Stimulated activated CD4-positive, alpha-beta T cell treated with anti-CD3 and anti-CD28 coated beads, Interleukin-1b, Interleukin-23, amount 100 ng/mL, for 48 hours (primary cell): ENCODE measurements at places on chromosomes 7 and 10.

DNA sequence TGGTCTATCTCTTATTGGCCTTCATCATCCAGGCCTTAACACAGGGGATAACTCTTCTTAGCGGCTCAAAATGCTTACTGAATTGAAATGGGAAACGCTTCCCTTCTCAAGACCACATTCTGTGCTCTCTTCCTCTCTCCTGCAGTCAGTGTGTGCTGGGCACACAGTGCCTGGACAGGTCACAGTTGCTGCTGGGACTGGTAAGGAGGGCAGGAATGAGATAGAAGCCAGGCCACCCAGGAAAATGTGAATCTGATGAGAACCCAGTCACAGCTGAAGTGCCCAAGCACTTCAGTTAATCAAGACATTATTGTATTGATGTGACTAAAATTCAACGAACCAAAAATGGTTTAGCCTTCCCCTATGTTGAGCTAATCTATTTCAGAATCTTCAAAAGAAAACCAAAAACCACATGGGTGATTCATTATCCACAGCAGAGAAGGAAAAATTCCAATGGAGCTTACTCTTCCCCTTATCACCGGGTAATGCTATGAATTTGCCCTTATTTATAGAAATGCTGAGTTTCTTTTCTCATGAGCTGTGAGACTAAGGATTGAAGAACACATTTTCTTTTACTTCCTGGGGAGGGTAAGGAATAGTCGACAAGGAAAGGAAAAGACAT, 41.2 kb upstream of the PLPP4 start:
- DNase-seq, result no peak

DNA sequence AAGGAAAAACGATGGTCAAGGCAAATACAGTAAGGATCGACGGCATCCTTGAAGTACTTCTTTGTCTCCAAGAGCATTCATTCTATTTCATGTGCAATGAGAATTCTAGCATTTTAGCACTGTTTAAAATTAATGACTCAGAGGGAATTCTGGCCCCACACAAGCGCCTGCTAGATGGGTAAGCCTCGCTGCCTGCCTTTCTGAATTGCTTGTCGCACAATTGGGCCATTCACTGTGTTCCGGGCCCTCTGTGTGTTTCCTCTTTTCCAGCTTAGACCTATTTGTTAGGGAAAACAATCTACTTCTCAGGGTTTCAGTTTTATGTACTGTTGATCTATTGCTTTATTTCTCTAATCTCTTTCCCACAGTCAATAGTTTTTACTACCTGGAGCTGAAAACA, 204.7 kb upstream of the ZNF32 start:
- no peak for DNase-seq

- DNase-seq, result no peak
These were observed 26.2 kb downstream of the PPP3CB start for GRCh38 chr10:73469579-73469978.

- no peak for DNase-seq
These were observed 38.2 kb upstream of the ANK3 start for GRCh38 chr10:60427709-60428386.

GRCh38 chr7:3218411-3219225, 82.4 kb upstream of the SDK1 start:
- DNase-seq, result no peak

GRCh38 chr10:114071178-114071577, 27.5 kb downstream of the ADRB1 start:
- DNase-seq, result no peak

DNA sequence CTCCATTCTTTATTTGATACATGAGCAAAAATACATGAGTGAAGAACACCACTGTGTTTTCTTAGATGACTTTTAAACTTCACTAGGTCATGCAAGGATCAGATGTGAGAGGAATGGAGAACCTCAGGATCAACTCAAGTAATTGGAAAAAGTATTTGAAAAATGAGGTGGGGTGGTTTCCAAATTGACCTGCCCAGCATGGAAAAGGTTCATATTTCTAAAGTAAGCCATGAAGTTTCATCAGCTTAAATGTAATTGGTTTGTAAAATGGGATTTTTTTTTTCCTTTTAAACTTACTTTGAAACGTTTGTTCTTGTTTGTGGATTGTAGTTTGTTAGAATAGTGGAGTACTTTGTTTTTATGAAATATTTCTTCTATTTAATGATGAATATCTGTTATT, 134.8 kb downstream of the MLLT10 start:
- no peak for DNase-seq

DNA sequence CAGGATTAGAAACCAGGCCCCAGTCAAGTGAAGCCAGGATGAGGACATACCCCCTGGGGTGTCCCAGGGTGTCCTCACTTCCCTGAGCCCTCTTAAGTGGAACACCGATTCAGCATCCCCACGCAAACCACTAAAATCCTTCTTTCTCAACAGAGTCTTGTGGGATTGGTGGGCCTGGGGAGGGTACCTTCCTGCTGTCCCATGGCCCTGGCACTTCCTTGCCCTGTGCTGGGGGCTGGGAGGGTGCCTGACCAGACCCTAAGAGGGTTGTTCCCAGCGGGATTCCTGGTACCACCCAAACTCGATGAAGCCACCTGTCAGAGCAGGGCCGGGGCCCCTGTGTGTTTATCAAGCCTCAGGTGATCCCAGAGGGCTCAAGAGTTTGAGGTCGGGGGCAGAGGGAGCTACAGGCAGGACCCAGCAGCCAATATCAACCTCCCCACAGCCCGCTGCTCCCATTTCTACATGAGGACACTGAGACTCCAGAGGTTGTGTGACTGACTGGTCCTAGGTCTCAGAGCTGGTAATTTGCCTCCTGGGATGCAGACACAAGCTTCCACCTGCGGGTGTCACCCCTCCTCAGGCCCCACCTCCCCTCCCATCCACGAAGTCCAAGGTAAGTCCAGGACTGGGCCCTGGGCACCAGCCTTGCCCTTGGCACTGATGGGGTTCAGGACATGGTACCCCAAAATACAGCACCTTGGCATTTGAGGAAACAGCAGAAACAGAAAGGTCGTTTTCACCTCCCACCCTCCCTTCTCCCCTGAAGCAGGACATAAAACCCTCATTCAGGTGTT, 31.4 kb downstream of the OAT start:
- no peak for DNase-seq

DNA sequence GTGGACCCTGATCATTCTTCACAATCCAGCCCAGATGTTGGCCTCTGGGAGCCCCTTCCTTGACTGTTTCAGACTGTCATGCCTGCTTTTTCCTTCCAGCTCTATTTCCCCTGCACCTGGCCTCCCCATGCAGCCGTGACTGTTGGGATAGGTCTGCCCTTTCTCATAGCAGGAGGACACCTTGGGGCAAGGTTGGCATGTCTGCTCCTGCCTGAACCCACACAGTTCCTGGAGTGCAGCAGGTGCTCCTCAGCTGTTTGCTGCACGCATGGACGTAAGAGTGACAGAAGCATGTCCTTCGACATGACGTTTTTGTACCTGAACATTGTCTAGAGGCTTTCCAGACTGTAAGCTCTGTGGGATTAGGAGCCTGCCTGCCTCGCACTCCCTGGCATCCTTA, 24.0 kb downstream of the POR start:
- no peak for DNase-seq

- no peak for DNase-seq
These were observed 33.1 kb upstream of the EGFR start for GRCh38 chr7:54985426-54986330.

DNA sequence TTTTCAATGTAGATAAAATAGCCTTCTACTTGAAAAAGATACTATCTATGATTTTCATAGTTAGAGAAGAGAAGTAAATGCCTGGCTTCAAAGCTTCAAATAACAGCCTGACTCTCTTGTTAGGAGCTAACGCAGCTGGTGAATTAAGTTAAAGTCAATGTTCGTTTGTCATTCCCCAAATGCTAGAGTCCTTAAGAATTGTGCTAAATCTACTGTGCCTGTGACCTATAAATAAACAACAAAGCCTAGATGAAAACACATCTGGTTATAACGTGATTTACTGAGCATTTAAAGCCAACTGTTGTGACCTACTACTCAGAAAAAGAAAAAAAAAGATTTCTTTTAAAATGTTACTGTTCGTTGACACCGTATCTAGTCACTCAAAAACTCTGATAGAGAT, 134.7 kb downstream of the POLR1F start:
- no peak for DNase-seq

GRCh38 chr7:130942211-130942964, 208.4 kb upstream of the KLF14 start:
- DNase-seq, result no peak

- DNase-seq, result no peak
These were observed 15.1 kb downstream of the TRUB1 start for GRCh38 chr10:114953047-114953446.

GRCh38 chr10:94409021-94409657, 6.8 kb downstream of the TBC1D12 start:
- no peak for DNase-seq

GRCh38 chr7:42457663-42458062, 220.7 kb upstream of the GLI3 start:
- DNase-seq, result no peak

DNA sequence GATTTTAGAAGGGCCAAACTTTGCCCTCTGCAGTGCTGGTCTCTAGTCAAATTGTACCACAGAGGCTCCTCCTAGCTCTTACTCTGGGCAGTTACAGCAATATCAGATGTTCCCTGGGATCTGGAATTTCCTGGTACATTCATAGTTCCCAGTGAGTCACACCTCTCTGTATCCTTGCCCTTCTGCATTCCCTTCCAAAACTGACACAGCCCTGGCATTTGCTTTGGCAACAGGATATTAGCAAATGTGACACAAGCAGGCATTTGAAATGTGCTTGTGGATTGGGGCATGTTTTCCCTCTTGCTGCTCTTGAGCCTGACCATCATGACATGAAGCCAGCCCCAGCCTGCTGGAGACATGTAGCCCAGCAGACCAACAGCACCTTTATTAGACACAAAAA, 284.7 kb upstream of the AKR1E2 start:
- DNase-seq, result no peak

GRCh38 chr7:5083311-5083711, 37.7 kb downstream of the RBAK start:
- DNase-seq, result no peak

DNA sequence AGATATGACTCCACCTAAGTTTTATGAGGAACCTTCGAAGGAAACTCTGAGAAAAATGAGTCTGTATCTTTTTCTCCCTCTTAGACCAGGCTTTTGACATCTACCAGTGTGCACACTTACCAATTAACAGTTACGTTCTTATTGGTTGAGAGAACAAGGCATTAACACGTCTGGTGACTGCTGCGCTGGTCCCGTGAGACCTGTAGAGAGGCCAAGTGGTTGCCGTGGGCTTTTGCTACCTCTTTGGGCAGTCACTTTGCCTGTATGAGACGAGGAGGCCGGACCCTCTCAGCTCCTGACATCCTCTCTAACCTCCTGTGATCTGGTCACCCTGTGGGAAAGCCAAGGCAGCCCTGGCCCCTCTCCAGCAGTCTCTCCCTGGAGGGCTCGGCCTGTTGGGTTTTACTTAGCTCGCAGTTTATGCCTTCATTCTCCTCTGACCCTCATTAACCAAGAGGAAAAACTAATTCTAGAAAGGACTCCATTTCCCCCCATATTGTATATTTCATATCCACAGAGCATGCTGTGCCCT, 513.9 kb upstream of the GALNT17 start:
- no peak for DNase-seq

DNA sequence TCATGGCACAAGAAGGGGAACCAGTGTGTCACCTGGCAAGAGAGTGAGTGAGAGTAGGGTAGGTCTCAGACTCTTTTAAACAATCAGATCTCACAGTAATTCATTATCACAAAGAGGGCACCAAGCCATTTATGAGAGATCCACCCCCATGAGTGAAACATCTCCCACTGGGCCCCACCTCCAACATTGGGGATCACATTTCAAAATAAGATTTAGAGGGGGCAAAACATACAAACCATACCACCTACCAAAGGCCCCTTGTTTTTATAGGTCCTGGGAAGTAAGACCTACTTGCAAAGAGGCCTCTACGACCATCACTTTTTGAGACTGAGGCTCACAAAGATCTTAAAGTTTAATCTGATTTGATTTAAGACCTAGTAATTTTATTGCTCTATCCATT, 134.9 kb downstream of the NRCAM start:
- DNase-seq, result no peak
